ENCODE measurements at places on chromosomes 13 and 19.

GRCh38 chr13:30153545-30154426 is 153.6 kb downstream of the KATNAL1 start:
- no peak for DNase-seq

- DNase-seq = no peak
Observed at GRCh38 chr13:43846496-43847158, 32.9 kb downstream of the CCDC122 start.

GRCh38 chr19:23305555-23305954 is 55.4 kb upstream of the ZNF724 start:
- DNase-seq = no peak

DNA sequence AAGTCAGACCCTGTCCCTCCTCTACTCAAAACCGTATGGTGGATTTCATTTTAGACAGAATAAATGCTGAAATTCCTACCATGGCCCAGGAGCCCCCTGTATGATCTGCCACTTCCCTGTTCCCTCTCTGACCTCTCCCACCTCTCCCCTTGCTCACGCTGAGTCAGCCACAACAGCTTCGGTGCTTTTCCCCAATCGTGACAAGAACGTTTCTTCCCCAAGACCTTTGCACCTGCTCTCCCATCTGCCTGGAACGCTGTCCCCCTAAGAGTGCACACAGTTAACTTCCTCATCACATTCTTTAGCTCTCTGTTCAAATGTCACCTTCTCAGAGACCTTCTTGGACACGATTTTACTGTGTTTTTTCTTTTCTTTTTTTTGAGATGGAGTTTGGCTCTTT is 2.3 kb downstream of the VRK3 start:
- DNase-seq = no peak

- DNase-seq = no peak
Observed at GRCh38 chr19:2483084-2483483, 7.2 kb downstream of the GADD45B start.

DNA sequence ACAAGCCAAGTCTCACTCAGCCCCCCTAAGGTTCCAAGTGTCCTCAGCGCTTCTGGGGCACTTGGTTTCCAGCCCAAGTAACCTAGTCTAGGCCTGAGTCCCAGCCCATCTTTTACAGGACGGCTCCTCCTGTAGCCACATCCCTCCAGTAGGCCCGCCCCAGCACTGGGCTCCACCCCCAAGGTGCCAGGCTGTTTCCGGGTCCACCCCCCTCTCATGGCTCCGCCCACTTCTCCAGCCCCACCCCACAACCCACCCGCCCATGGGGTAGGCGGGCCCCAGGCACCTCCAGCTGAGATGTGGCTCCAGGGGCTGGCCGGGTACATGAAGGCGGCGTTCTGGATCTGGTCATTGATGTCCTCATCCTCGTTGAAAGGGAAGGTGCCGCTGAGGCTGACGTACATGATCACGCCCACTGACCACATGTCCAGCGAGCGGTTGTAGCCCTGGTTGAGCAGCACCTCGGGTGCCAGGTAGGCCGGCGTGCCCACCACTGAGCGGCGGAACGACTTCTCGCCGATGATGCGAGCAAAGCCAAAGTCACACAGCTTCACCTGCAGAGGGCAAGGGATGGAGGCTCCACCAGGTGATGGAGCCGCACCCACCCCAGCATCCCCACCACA is 17.2 kb upstream of the DACT3 start:
- DNase-seq = peak; percentile 60

DNA sequence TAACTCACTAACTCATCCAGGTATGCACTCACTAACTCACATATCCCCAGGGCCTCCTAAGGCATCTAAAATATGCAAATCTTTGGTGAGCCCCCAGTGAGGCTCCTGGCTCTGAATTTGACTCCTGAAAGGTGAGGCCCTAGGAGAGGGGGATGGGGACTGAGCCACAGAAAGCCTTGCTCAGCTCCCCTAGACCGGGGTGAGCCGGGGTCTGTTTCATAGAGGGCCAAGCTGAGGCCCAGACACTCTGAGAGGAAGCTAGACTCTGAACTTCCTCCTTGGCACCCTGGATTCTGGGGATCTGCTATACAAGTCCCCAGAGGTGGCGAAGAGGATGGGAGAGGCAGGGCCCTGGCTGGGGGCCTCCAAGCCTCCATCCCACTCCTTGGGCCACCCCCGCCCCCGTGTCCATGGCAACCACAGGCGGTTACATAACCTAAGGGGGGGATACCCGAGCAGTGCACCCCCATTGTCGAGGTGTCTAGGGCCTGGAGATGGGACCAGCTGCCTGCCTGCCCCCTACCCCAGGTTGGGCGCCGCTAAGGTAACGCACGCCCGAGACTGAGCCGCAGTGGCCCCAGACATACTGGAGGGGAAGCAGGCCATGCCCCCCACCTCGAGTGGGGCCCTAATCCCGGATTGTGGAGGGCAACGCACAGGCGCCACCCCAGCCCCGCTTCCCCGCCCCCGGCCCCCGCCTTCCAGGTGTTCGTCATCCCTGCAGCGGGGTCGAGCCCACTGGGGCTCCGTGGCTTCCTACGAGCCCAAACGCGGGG is 646 bp downstream of the ABHD8 start:
- DNase-seq = peak; percentile 59

DNA sequence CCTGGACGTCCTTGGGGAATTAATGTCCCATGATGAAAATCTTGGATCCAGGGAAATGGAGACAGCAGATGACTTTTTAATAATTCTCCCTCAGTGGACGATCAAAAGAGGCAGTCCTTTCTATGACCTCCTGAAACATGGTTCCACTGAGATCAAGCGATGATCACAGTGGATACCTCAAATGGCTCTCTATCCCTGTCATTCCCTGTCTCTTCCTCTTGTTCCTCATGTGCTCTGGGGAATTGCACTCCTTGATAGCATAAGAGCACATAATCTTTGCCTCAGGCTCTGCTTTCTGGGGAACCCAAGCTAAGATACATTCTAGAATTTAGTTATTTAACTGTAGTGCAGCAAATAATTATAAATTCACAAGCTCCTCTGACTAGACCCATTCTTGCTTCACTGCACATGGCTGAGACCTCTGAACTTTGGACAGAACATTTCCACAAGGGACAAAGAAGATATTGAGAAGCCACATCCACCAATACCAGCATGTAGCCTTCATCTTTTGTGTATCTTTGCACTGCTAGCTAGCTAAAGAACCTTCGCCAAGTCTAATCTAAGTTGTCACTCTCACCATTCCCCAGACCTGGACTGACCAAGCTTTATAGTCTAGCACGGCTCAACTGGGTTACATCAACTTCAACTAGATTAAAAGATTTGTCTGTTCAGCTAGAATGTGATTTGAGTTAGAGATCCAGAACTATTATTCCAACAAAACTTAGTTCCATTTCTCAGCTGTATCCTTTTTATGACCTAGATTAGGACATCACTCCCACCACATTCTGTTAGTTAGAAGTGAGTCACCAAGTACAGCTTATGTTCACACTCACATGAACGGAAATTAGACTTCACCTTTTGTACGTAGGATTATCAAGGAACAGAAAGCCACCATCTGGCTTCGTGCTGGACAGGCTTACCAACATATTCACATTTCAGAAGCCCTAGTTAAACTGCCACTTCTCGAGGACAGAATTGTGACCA is 142.7 kb downstream of the SUCLA2 start:
- DNase-seq = no peak

DNA sequence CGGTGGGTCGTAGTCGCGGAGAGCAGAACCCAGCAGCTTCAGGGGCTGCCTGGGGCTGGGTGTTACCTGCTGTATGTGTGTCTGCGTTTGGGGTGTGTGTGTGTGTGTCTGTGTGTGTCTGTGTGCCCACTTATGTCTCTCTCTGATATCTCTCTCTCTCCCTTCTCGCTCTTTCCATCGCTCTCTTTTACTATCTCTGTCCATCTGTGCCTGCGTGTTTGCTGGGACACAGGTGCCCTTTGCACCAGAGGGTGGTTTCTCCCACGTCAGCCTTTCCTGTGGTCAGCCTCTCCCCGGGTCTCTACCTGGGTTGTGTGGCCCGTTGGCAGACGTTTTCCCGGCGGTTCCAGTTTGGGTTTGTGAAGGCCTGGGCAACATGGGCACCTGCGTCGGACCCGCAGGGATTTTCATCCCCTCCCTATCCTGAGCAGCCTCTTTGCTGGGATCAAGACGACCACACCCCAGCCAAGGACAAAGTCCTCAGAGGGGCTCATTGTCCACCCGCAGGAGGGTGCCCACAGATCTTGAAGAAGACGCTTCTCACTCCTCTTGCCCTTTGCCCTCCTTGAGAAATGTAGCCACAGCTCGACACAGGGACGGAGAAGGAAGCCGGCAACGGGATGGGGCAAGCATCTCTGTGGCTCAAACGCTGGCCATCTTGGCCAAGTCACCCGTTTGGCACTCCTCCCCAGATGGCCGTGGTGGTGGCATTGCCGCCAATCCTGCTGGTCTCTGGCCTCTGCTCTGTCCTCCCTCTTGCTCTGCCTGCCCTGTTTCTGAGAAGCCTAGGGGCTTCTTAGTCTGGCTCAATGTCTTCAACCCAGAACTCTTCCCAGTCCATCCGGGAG is 43.3 kb downstream of the ZNF146 start:
- DNase-seq = no peak

DNA sequence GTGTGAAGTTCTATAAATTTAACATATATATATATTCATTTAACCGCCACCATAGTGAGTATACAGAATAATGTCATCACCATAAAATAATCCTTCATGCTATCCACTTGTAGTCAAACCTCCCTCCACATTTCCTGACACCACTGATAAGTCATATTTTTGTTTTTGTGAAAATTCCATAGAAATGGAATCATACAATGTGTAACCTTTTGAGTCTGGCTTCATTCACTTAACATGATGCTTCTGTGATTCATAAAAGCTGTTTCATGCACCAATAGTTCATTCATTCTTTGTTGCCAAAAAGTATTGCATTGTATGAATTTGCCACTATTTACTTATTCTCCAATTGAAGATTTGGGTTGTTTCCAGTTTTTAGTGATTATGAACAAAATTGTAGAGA is 497.5 kb upstream of the PCDH20 start:
- DNase-seq = no peak

DNA sequence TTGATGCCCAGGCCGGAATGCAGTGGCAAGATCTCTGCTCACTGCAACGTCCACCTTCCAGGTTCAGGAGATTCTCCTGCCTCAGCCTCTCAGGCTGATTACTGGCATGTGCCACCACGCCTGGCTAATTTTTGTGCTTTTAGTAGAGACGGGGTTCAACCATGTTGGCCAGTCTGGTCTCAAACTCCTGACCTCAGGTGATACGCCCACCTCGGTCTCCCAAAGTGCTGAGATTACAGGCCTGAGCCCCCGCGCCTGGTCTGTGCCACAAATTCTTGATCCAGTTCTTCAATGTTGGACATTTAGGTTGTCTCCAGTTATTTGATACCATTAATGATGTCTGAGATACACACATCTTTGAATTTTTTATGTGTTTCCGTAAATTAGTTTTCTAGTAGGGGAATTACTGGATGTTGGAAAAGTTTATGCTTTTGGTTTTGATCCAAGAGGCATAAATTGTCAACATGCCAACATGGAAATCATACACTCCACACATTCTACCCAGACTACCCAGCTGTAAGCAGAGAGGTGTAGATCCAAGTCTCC is 525 bp upstream of the COG3 start:
- DNase-seq = peak; percentile 7

GRCh38 chr19:33279430-33280350 is 22.6 kb downstream of the CEBPA start:
- no peak for DNase-seq

- no peak for DNase-seq
Observed at GRCh38 chr19:7927605-7928333, 1.8 kb upstream of the CTXN1 start.

DNA sequence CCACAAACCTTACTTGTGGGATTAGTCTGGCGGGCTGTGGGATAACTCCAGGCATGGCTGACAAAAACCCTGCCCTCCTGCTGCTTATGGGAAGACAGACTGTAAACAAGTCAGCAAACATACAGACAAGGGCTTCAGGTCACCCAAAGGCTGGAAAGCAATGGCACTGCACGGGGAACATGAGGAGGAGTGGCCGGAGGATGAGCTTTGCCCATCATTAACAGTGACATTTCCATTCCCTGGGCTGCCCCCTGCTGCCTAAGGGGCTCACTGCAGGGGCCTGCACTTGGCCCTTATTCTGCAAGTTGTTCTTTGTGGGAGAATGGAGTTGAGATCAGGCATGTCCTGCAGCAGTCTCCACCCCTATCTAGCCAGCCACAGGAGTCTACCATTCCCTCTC is 91.3 kb downstream of the UQCRFS1 start:
- no peak for DNase-seq

DNA sequence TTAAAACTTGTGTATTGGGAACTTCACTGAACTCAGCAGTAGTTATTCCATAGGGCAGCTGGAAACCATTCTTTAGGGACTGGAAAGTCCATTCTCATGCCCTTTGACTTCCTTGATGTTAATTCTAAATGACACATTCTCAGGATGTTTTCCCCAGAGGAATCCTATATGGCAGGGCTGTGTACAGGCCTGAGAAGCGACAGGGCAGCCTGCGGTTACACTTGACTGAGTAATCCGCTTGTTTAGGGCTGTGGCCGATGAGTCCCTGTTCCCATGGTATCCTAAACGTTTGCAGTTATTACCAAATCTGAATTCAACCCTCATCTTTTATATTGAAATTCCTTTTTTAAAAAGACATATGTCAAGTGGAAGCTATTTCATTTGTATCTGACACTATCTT is 83.5 kb downstream of the COL4A2 start:
- no peak for DNase-seq

- DNase-seq = no peak
Observed at GRCh38 chr19:28067882-28068281, 1145.1 kb downstream of the UQCRFS1 start.

GRCh38 chr19:39873385-39873784 is 27.2 kb upstream of the FBL start:
- no peak for DNase-seq

- DNase-seq = no peak
Observed at GRCh38 chr13:80605011-80605410, 264.1 kb upstream of the SPRY2 start.

DNA sequence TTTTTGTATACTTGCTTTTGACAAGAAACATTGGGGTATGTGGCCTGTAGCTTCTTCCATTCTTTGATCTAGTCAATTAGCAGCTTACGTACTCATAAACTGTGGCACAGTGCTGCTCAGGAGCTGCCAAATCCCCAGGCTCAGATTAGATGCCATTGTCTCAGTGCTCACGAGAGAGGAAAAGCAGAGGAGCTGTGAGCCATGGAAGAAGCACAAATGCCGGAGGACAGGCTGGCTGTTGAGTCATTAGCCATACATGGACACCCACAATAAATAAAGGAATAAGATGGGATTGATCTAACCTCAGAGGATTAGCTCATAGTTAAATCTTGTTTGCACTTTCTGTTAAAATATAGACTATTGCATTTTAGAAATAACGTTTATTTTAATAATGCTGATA is 121.7 kb downstream of the POSTN start:
- DNase-seq = no peak

DNA sequence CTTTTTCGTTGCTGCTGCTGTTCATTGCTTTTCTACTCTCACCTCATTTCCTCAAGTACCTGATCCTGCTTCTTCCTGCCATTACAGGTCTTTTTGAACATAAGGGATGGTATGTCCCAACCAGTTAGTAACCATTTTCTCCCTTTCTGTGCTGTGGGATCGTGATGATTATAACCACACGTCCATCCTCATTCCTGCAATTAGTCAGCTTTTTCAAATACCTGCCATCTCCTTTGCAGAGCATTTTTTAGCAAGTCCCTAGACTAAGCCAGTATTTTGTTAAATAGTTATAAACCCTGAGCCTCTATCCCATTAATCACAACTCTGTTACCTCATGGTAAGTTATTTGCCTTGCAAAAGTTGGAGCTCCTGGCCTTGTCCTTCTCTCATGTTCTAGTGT is 109.2 kb downstream of the FNDC3A start:
- no peak for DNase-seq
